ENCODE measurements at places on chromosomes 11 and 22. TPM values are rescaled to one million over a fixed set of nuclear protein-coding genes. Genes with fewer than 3 reads are reported as not detected.

DNA sequence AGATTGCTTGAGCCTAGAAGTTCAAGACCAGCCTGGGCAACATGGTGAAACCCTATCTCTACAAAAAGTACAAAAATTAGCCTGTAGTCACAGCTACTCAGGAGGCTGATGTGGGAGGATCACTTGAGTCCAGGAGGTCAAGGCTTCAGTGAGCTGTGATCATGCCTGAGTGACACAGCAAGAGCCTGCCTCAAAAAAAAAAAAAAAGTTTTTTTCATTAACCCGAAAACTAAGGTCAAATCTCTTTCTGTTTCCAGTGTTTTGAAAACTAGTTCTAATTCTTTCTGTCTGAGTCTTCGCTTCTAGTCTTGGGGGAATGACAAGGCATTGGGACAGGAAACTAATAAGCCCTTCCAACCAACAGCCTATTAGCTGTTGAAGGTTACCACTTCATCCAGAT, 57.6 kb downstream of the LIF start:
- no peaks in the 10 kb centered on the region for H3K4me1 ChIP-seq
- no peak overlapping the region for H3K27ac ChIP-seq
- no peaks in the 10 kb centered on the region for H3K27me3 ChIP-seq

DNA sequence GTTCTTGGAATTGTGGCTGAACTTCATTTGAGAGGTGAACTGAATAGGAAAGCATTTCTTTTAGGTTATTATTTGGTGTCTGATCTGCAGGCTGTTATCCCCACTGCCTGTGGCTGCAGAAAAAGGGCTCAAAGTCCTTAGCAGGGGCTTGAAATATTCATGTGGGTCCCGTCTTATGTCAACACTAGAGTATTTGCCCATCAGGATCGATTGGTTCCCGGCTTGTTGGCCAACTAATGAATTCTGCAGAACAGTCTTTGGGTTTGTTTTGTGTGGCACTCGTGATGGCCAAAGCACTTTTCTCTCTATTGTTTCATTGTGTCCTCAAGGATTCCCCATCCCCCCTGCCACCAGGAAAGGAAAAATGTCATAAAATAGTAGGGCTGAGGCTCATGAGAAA, 211.9 kb downstream of the MYO18B start:
- no peak for DNase-seq
- H3K27ac ChIP-seq = no peak overlapping the region
- no peaks in the 10 kb centered on the region for H3K36me3 ChIP-seq
- H3K4me1 ChIP-seq = no peaks in the 10 kb centered on the region

DRD4 gene
- total RNA-seq = not detected

PATE2 gene
- total RNA-seq = not detected

DNA sequence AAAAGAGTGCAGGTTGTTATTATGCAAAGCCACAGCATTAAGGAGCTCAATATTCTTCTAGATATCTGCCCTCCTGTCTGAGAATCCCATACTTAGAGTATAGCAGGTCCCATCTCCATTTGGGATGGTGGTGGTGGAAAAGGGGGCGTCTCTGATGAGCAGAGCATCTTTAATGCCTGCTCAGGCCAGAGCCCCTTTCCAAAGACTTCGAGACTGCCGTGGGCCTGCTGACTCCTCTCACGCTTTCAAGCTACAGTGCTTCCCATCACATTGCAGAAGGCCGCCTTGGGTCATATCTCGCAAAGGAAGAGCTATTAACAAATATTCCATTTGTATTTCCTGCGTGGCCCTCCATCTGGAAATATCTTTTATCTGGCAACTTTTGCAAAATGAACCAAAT, 10.9 kb downstream of the LMO2 start:
- H3K27ac ChIP-seq = no peak overlapping the region
- no peaks in the 10 kb centered on the region for H3K36me3 ChIP-seq
- H3K27me3 ChIP-seq = no peaks in the 10 kb centered on the region
- no peaks in the 10 kb centered on the region for H3K4me1 ChIP-seq
- no peak overlapping the region for H3K4me3 ChIP-seq

DNA sequence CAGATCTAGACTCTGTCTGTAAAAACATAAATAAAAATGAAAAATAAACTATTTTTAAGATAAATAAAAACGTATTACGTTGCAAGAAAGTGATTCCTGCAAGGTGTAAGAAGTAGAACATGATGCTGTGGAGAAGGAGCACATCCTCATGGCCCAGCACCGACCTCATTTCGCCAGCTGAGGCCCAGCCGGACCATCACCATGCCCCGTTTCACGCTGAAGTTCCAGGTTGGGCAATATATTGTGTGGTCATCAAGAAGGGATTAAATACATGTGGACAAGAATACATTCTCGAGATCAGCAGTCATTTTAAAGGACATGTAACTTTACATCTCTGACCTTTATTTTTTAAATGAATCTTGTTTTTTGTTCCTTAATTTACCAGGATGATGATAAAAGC, 20.7 kb upstream of the CTTN start:
- peaks cover 40% of the 10 kb centered on the region for H3K36me3 ChIP-seq
- H3K4me1 ChIP-seq = no peaks in the 10 kb centered on the region
- H3K4me3 ChIP-seq = no peak overlapping the region
- no peaks in the 10 kb centered on the region for H3K27me3 ChIP-seq

TMEM45B gene
- total RNA-seq = 3.6 TPM

SYT12 gene
- total RNA-seq = not detected

C22orf42 gene
- total RNA-seq = not detected

- no peak overlapping the region for H3K27ac ChIP-seq
- H3K4me3 ChIP-seq = no peak overlapping the region
- no peak for DNase-seq
- H3K27me3 ChIP-seq = peaks cover 8% of the 10 kb centered on the region
Measured at GRCh38 chr11:12003336-12003735, 5.1 kb downstream of the DKK3 start.

DNA sequence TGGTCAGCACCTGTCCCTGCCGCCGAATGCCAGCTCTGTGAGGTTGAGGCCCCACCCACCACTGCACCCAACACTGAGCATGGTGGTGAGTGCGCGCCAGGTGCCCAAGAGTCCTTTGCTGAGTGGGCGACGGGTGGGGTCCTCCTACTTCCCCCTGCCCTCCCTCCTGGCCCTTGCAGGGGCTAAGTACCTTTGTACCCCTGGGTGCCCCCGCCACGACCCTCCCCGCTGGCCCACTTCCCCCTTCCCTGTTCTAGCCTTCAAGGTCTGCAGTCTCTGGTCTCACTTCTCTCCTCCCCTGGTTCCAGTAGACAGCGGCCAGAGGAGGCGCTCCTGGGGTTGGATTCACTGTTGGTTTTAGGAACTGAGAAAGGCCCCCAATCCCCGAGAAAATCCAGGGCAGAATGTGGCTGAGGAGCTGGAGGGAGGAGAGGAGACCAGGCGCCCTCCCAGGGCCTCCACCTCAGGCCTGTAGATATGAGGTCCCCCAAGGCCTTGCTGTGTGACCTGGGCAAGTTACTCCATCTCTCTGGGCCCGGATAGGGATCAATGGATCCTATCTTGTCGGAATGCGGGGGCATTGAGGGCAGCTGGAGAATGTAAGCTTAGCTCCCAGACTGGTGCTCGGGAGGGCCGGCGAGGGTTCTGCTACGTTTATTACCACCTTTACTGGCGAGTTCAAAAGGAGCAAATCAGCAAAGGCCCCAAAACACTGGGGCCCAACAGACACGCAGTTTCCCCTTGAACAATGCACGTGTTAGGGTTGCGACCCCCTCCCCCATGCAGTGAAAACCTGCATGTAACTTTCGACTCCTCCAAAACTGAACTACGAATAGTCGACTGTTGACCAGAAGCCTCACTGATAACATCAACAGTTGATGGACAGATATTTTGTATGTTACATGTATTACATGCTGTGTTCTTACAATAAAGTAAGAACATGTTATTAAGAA, 31.9 kb upstream of the SMIM38 start:
- peak overlapping the region; percentile 82 for H3K27ac ChIP-seq
- peak overlapping the region; percentile 13 for H3K4me3 ChIP-seq
- H3K4me1 ChIP-seq = peaks cover 55% of the 10 kb centered on the region
- no peaks in the 10 kb centered on the region for H3K27me3 ChIP-seq
- H3K36me3 ChIP-seq = no peaks in the 10 kb centered on the region
- no peak for DNase-seq

Measured in stomach (tissue), 19 donors.